Heart right ventricle (tissue), 16 donors: ENCODE measurements at places on chromosomes 5 and 9.

DNA sequence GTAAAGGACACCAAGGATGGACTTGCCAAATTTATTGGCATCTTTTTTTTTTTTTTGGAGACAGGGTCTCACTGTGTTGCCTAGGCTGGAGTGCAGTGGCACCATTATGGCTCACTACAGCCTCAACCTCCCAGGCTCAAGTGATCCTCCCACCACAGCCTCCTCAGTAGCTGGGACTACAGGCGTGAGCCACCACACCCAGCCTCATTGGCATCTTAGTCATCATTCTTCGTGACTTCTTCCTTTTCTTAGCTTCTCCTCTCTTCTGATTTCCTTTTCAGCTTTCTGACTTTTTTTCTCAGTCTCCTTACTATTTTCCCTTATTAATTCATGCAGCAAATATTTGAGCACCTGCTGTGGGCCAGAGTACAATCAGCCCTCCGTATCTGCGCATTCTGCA is 6.1 kb downstream of the MAML1 start:
- no peaks in the 10 kb centered on the region for H3K36me3 ChIP-seq
- no peak overlapping the region for H3K4me3 ChIP-seq
- no peak for DNase-seq
- no peak overlapping the region for H3K27ac ChIP-seq
- H3K27me3 ChIP-seq: no peaks in the 10 kb centered on the region
- H3K4me1 ChIP-seq: peaks cover 68% of the 10 kb centered on the region

GRCh38 chr9:84867186-84867585 is 197.7 kb downstream of the NTRK2 start:
- no peak for DNase-seq
- no peak overlapping the region for H3K27ac ChIP-seq
- H3K4me3 ChIP-seq: no peak overlapping the region
- peaks cover 29% of the 10 kb centered on the region for H3K4me1 ChIP-seq

DNA sequence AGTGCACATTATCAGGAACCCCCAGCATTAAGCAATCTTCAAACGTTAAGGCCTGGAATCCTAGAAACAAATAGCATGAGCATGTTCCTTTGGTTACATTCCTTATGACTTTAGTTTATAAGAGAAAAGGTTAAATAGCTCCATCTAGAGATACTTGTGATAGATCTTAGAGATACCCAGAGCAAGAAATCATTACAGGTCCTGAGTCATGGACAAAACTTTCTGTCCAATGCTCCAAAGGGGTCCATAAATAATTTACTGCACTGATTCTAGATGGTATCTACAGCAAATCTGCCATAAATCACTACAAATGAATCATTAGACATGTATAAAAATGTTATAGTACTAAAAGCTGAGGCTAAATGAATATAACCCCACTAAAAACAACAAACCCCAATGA is 139.6 kb downstream of the HTR1A start:
- no peak overlapping the region for H3K4me3 ChIP-seq
- DNase-seq: no peak
- H3K27ac ChIP-seq: no peak overlapping the region
- no peaks in the 10 kb centered on the region for H3K4me1 ChIP-seq
- no peaks in the 10 kb centered on the region for H3K36me3 ChIP-seq

GRCh38 chr5:16810208-16810854 is 125.8 kb downstream of the MYO10 start:
- no peaks in the 10 kb centered on the region for H3K36me3 ChIP-seq
- no peaks in the 10 kb centered on the region for H3K27me3 ChIP-seq
- H3K27ac ChIP-seq: no peak overlapping the region
- no peak overlapping the region for H3K4me3 ChIP-seq

DNA sequence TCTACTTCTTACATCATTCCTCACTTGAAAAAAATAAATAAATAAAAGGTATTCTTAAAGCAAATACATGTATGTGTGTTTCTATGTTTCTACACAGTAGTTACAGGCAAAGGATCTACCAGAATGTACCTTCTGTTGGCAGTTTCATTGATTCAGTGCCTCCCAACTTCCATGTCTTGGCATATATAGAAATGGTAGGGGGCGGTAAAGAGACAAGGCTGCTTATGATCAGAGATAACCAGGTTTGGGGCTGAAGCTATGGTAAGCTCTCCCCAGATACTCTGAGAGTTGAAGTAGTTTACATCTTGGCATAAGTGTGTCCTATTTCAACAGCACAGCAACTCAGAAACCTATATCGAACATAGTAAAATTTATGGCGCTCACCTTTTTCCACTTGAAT is 1075.4 kb upstream of the C9orf72 start:
- DNase-seq: no peak
- no peaks in the 10 kb centered on the region for H3K27me3 ChIP-seq
- no peak overlapping the region for H3K4me3 ChIP-seq
- H3K4me1 ChIP-seq: no peaks in the 10 kb centered on the region
- no peak overlapping the region for H3K27ac ChIP-seq

GRCh38 chr5:92177926-92178487 is 794.9 kb upstream of the ARRDC3 start:
- no peaks in the 10 kb centered on the region for H3K4me1 ChIP-seq
- H3K27me3 ChIP-seq: no peaks in the 10 kb centered on the region
- H3K4me3 ChIP-seq: no peak overlapping the region
- DNase-seq: no peak
- H3K27ac ChIP-seq: no peak overlapping the region
- H3K36me3 ChIP-seq: no peaks in the 10 kb centered on the region

DNA sequence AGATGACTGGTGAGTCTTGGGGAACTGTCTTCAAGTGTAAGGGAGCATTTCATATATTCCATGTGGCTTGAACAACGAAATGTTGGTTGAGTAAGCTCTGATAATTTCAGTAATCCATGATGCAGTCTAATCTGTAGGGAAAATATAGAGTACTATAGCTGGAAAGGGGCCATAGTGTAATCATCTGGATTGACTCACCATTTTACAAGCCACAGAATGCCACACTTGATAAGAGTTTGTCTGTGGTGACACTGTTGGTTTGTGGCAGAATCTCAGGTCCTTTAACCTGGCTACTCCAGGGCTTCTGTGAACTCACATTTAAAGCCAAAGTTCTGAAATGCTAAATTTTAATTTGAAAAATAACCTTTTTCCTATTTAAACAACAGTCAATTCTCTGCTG is 16.3 kb upstream of the MAML1 start:
- peaks cover 100% of the 10 kb centered on the region for H3K36me3 ChIP-seq

DNA sequence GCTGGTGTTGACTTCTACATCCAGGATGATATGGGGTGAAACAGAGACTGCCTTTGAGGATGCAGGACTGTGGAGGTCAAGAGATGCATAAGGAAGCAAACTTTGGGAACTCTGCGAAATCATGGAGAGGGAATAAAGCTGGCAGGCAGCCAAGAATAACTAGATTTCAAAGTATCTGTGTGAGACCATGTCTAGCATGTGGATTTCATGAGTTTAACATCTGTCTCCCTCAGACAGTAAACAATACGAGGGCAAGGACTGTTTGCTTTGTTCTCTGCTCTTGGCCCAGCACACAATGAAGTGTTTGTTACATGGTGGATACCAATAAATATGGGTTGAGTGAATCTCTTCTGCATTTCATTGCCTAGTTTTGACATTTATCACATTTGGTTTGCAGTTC is 71.3 kb downstream of the RASEF start:
- H3K27ac ChIP-seq: no peak overlapping the region
- no peaks in the 10 kb centered on the region for H3K36me3 ChIP-seq
- no peaks in the 10 kb centered on the region for H3K4me1 ChIP-seq
- no peaks in the 10 kb centered on the region for H3K27me3 ChIP-seq
- peak; percentile 21 for DNase-seq

- H3K4me3 ChIP-seq: no peak overlapping the region
- H3K36me3 ChIP-seq: no peaks in the 10 kb centered on the region
- H3K27ac ChIP-seq: no peak overlapping the region
- no peaks in the 10 kb centered on the region for H3K27me3 ChIP-seq
- no peak for DNase-seq
Measured at GRCh38 chr9:105425816-105426433, 21.9 kb upstream of the FSD1L start.

GRCh38 chr5:173626505-173626820 is 10.0 kb upstream of the BOD1 start:
- no peak overlapping the region for H3K27ac ChIP-seq
- no peaks in the 10 kb centered on the region for H3K36me3 ChIP-seq
- DNase-seq: no peak
- no peaks in the 10 kb centered on the region for H3K4me1 ChIP-seq
- H3K27me3 ChIP-seq: no peaks in the 10 kb centered on the region

- no peaks in the 10 kb centered on the region for H3K36me3 ChIP-seq
- no peak overlapping the region for H3K4me3 ChIP-seq
- DNase-seq: no peak
- no peak overlapping the region for H3K27ac ChIP-seq
- H3K4me1 ChIP-seq: no peaks in the 10 kb centered on the region
- H3K27me3 ChIP-seq: no peaks in the 10 kb centered on the region
Measured at GRCh38 chr5:76591366-76591765, 31.8 kb downstream of the F2RL2 start.

GRCh38 chr9:5455181-5455580 is 4.8 kb downstream of the CD274 start:
- peak overlapping the region; percentile 54 for H3K27ac ChIP-seq
- no peaks in the 10 kb centered on the region for H3K27me3 ChIP-seq
- H3K4me1 ChIP-seq: peaks cover 3% of the 10 kb centered on the region
- H3K4me3 ChIP-seq: no peak overlapping the region
- H3K36me3 ChIP-seq: no peaks in the 10 kb centered on the region

DNA sequence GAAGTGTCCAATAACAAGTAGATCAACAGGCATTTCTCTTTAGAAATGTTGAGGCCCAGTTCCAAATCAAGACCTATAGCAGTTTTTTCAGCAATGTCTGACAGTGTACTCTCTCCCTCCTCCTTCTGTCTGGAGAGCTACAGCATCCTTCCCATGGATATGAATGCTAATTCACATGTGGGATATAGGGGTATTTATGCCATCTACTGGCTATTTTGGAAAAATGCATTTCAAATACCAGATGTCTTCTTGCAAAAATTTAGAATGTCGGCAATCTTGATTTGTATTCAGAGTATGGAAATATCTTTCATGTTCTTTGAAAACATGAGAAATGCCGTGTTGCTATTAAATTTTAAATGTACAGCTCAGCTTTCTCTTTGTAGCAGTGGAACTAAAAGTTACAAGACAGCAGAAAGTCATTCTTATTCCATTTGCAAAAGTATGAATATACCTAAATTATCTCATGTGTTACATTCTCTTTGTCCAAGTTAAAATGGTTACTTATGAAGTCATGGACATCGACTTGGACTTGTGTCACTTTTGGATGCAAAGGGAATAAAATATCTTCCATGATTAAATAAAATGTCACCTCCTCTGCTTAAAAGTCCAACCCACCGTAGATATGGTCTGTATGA is 647.8 kb downstream of the TAF11L14 start:
- no peaks in the 10 kb centered on the region for H3K36me3 ChIP-seq
- H3K4me1 ChIP-seq: no peaks in the 10 kb centered on the region
- H3K27me3 ChIP-seq: peaks cover 6% of the 10 kb centered on the region
- H3K4me3 ChIP-seq: no peak overlapping the region
- no peak for DNase-seq

DNA sequence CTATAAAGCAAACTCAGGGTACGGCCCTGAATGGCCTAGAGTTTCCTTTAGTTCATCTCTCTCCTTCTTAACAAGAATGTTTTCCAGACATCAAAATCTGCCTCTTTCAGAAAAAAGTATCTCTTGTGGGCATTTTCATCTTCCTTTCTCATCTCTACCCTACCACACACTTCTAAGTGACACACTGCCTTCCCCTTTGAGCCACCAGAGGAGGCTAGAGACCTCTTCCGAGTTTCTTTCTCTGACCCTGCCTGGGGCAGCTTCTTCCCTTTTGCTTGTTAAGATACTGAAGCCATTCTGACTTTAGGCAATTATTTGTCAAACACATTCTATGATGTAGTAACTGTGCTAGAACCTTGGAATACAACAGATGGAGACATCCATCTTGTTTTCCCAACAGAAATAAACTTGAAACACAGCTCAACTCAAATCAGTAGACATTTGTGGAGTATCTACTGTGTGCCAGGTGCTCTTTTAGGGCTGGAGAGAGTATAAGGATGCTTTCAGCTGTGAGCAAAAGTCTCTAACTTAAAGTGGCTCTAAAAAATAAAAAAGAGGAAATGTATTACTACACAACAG is 8.6 kb upstream of the SV2C start:
- DNase-seq: no peak
- H3K27me3 ChIP-seq: peaks cover 20% of the 10 kb centered on the region
- no peaks in the 10 kb centered on the region for H3K36me3 ChIP-seq
- no peak overlapping the region for H3K27ac ChIP-seq

DNA sequence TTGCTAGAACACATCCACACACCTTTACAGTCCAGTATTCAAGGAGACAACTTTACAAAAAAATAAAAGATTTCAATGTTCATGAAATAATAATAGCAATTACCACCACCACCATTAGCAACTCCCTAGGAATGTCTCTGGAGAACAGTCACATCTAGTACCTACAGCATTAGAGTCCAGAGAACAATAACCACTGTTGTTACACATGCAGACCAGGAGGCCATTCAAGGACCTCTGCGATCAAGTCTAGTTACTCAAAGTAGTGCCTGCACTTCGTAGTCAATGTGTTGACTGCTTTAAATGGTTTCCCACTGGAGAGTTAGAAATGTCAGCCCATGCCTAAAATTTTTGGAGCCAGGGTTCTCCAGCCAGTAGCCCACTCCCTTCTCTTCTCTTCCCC is 244.4 kb downstream of the DEPDC1B start:
- H3K4me1 ChIP-seq: no peaks in the 10 kb centered on the region
- no peak overlapping the region for H3K4me3 ChIP-seq
- H3K27ac ChIP-seq: no peak overlapping the region
- no peak for DNase-seq
- H3K36me3 ChIP-seq: no peaks in the 10 kb centered on the region
- no peaks in the 10 kb centered on the region for H3K27me3 ChIP-seq
